ENCODE measurements at places on chromosomes 7 and 10.

DNA sequence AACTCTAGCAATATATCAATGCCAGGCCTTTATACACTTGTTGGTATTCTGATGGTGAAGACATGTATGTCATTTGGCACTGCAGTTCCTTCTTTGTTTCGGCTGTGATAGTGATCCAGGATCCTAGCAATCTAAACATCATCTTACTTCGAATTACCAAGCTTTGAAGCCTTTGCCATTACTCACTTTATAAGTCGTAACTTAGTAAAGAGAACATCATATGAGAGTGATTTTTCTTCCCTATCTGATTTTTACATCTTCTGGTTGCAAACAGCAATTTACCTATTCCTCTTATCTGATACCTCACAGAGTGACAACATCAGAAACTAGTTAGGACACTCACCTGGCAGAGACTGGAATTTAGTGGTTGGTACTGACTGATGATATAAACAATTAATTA, 7.6 kb upstream of the BPGM start:
- no peak for DNase-seq

DNA sequence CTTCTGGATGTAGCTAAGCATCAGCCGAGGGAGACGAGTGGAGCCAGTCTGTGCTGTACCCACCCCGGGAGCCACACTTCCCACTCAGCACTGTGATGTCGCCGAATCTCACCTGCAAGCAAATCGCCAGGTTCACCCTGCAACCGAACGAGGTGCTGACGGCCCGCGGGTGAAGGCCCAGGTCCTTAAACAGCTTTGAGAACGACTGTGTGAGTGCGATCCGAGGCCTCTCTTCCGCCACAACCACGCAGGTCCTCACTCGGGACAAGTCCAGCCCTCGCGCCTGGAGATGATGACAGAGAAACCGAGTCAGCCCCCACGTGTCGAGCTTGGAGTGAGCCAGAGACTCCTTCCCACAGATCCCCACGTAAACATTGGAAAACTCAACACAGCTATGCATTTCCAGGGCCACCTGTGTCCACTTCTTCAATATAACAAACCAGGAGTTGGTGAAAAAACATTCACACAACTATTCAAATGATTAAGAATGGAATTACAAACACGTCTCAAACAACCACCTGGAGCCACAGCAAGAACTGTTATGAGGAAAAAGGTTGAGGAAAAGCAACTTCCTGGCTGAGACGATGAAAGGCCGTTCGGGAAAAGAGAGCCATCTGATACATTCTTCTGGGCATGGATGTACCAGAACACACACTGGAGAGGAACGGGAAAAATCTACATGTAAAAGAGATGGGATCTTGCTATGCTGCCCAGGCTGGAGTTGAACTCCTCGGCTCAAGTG, 191.8 kb downstream of the ZMYND11 start:
- DNase-seq: no peak

DNA sequence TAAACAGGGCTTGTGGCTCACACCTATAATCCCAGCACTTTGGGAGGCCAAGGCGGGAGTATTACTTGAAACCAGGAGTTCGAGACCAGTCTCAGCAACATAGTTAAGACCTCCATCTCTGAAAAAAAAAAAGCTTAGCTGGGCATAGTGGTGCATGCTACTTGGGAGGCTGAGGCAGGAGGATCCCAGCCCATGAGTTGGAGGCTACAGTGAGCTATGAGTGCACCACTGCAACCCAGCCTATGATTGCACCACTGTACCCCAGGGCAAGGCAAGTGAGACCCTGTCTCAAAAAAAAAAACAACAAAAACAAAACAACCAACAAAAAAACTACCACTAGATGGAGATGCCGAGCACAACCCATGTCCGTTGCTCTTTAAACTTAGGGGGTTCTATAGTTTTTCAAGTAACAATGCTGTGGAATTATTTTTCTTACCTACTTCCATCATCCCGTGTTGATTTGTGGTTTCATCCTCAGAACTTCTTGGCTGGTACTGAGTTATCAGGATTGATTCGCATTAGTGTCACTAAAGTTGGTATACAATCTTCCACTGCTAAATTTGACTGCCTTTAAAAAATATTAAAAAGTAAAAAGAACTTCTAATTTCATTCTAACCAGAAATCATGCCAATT, 12.2 kb upstream of the REPIN1 start:
- no peak for DNase-seq

DNA sequence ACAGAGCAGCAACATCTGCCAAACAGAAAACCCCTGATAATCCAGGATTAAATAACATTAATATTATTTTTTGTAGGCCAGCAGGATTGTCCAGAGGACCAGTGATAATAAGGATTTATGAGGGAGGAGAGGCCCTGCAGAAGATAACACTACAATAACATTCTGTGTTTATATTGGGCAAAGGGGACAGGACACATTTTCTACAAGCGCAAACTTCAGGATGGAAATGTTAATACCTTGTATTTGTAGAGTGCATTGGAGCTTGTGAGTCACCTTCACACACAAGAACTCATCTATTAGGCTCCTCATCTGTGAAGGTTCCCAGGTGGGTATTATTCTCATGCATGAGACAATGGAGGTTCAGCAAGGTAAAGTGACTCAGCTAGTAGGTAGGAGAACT, 51.0 kb downstream of the BAMBI start:
- no peak for DNase-seq

GRCh38 chr10:10338339-10338738, 679.3 kb upstream of the CELF2 start:
- DNase-seq: no peak

GRCh38 chr7:1024331-1024841, 20.0 kb upstream of the GPR146 start:
- no peak for DNase-seq

- DNase-seq: no peak
Observed at GRCh38 chr10:81843042-81843441, 32.0 kb upstream of the NRG3 start.

DNA sequence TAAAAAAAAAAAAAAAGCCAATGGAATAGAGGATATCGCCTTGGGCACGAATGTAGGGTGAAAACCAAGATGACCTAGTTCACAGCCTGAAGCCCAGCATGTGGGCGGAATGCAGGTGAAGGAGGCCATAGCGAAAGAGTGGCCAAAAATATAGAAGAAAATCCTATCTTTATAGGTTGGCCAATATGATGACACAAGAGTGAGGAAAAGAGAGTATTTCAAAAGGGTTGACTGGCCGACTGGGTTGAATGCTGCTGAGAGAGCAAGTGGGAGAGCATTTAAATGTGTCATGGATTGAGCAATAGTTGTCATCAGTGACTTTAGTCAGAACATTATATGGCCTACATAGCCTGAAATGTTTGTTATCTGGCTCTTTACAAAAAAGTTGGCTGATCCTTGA, 17.2 kb upstream of the GLI3 start:
- DNase-seq: no peak

GRCh38 chr10:98090822-98091221, 43.6 kb upstream of the R3HCC1L start:
- DNase-seq: no peak

DNA sequence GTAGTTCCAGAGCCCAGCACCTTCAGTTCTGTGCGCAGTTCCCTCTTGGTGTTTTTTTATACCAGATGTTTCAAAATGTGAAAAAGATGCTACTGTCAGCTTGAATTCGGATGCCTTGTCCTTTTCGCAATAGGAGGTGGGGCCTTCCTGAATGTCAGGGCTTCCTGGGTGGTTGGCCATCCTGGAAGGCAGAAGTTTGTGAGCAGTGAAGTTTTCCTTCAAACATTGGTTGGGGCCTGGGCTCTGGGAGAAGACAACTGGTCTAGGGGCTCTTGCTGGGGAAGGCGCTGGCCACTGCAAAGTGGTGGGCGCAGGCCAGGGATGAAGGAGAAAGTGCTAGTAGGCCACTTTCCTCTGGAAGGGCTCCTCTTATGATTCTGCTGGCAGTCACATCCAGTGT, 56.8 kb upstream of the JAZF1 start:
- DNase-seq: no peak

DNA sequence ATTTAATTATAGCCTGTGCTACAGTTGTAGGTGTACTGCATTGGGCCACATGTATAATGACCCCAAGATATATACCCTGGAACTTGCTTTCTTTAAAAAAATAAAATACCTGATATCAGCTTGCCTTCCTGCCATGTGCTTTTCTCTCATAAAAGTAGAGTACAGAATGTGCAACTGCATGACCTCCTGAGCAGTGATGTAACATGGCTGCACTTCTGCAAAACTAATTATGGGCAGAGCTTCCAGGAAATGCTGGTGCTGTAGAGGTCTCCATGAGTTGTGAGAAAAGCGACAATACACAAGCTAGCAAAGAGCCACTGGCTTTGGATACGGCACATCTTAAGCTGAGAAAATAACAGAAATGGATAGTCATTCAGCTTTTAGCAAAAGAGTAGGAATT, 6.5 kb upstream of the ERLIN1 start:
- no peak for DNase-seq
